ENCODE measurements at places on chromosomes 3 and 15.

DNA sequence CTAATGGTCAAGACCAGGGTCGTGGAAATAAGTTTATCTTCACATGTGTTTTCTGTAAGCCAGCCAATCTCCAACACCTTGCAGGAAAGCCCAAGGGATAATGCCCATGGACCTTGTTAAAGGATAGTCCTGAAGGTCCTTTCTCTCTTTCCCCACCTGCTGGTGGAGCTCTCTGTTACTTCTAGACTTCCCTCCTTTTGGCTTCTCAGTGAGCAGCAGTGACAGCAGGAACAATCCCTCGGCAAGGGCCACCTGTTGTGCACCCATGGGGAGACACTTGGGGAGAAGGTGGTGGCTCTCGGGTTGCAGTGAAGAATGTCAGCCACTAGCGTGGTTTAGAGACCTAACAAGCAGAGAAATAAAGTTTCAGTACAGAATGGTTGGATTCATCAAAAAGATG, 84.0 kb upstream of the OSBPL11 start:
- no peak for DNase-seq

DNA sequence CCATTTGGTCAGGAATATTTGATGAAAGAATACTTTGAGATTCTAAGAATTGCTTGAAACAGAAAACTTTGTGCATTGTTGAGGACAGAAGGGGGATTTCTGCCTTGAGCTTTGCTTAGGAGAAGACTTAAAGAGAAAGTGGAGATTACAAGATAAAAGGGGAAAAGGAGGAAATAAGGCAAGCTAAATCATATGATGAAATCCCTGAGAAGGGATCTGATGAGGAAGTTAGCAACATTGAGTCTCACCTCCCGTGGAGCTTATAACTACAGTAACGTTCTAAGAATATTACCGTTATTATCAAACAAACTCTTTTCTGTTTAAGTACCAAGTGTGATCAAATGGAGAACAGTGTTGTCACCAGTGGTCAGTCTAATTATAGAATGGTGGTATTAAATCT, 414.7 kb upstream of the NAALADL2 start:
- no peak for DNase-seq

DNA sequence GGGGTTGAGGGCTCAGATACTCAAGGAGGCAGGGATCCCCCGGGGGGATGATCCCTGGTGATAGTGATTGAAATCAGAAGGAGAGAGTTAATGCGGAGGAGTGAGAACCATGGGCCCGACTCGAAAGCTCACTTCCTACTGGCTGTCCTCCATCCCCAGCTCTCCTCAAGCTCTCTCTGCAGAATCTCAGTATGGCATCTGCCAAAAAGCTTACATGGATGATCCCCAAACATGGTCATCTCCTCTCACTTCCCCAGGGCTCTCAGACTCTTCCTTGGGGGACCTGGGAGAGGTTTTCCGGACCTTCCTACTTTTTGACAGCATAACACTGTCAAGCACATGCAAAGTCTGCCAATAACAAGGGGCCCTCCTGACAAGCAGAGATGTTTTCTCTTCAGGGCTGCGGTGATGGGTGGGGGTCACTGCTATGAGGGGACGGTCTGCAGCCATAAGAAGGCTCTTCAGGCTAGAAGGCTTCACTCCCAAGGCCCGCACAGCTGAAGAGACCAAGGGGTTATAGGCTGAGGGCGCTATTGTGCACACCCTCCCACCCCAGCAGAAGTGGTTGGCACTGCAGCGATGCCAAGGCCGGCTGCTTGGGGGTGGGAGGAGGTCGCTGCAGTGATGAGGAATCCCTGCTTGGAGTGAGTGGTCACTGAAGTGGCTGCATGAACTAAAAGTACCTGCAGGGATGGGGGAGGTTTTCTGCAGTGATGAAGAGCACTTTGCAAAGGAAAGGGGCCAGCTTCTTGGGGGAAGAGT, 828 bp upstream of the VWA5B2 start:
- no peak for DNase-seq

- no peak for DNase-seq
These were observed 9.3 kb downstream of the PGPEP1L start for GRCh38 chr15:98998279-98998678.

DNA sequence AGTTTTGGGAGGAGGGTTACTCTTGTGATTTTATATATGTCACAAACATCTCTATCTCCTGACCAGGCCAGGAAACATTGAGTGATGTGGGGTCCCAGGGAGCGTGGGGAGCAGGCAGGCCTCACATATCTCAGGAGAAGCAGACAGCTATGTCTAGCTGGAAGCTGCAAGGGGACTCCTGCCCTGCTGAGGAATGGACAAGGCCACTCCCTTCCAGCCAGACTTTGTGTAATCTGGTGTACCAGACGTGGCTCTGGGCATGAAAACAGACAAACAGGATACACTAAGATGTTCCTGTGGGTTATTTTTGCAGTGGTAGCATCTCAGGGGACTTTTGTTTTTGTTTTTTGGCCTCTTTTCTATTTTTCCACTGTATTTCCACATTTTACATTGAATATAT, 23.2 kb downstream of the CYP8B1 start:
- DNase-seq, result no peak

- no peak for DNase-seq
These were observed 106.6 kb upstream of the SEMA6D start for GRCh38 chr15:47610736-47611135.

DNA sequence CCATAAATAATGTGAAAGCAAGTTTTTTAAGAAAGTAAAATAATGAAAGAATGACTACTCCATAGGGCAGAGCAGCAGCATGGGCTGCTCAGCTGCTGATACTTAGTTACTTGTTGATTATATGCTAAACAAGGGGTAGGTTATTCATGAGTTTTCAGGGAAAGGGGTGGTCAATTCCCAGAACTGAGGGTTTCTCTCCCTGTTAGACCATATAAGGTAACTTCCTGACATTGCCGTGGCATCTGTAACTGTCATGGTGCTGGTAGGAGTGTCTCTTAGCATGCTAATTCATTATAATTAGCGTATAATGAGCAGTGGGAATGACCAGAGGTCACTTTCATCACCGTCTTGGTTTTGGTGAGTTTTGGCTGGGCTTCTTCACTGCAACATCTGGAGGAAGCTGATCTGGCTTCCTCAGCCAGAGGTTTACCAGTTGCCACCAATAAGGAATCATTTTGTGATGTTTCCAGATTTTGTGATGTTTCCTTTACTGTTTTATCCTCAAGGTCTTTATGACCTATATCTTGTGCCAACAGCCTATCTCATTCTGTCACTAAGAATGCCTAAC, 121.8 kb upstream of the CHL1 start:
- DNase-seq, result no peak
